ENCODE measurements at places on chromosomes 12 and 14.

DNA sequence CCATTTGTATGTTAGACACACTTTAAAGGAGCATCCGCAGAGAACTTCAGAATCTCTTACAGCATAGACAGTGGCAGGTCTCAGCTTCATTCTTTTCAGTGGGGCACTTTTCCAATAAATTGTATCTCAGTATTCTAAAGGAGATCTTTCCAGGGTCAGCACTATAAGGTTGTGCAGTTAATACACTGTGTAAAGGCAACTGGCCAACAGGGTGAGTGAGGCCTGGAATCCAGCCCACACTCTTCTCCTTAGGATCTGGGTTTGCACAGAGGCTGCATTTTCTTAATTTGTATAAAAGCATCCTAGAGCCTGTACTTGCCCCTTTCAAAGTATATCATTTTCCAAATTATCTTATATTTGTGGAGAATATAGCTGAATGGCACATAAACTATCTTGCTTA is 94.2 kb downstream of the MYF5 start:
- no peak for DNase-seq

- DNase-seq, result no peak
Observed at GRCh38 chr14:94044476-94045091, 18.4 kb downstream of the OTUB2 start.

- no peak for DNase-seq
Observed at GRCh38 chr12:123054371-123054770, 73.9 kb downstream of the ARL6IP4 start.

DNA sequence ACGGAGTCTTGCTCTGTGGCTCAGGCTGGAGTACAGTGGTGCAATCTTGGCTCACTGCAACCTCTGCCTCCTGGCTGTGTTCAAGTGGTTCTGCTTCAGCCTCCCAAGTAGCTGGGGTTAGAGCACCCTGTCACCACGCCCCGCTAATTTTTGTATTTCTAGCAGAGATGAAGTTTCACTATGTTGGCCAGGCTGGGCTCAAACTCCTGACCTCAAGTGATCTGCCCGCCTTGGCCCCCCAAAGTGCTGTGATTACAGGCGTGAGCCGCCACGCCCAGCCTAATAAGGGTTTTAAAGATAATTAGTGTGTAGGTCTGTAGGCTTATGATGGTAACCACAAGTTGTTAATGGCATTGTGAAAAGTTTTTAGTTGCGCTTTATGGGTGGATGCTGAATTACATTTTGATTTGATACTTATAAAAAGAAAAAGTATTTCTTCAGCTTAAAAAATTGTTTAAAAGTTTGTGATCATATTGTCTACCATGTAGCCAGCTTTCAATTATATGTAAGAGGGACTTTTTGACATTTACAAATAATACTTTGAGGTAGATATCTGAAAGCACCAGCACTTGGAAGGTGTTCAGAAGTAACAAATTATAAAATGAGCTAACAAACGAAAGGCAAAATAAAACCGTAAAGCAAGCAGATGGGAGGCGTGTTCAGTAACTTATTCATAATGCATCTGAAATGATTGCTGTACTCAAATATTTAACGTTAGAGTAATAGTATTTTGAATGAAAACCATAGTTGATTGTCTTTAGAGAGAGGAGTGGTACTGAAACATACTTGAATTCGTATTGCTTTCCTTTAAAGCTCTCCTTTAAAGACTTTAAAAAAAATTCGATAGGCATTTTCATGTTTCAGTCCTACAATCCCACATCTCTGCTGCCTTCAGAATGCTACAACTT is 37.1 kb downstream of the MDM2 start:
- no peak for DNase-seq

DNA sequence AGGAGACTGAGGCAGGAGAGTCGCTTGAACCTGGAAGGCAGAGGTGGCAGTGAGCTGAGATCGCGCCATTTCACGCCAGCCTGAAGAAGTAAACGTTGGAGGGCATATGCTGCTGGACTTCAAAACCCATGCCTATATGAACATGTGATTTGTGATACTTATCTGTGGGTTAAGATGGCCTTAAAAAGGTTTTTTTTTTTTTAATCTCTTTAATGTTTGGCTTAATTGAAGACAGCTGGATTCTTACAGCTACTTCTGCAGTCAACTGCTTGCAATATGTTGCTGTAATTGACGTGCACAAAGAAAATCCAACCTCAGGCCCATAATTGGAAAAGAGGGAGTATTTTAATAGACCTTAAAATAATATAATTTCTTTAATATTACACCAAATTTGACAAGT is 1.5 kb upstream of the B3GNT4 start:
- no peak for DNase-seq
